ENCODE measurements at places on chromosomes 3 and 15. TPM values are rescaled to one million over a fixed set of nuclear protein-coding genes. Genes with fewer than 3 reads are reported as not detected.

Gene NME9
- not detected for total RNA-seq

Gene ABCF3
- total RNA-seq: 33.7 TPM

Gene CFAP92
- total RNA-seq: not detected

Gene RARB
- total RNA-seq: 7.6 TPM

Gene STIMATE
- total RNA-seq: 5.9 TPM

Gene IL17RE
- 1.1 TPM for total RNA-seq

Gene MAP3K13
- total RNA-seq: 13.5 TPM

Gene HRG
- total RNA-seq: not detected

All from A549 treated with GW870086 at 1 μM for 4 hours (cell line).